ENCODE measurements at places on chromosomes 7 and 10. TPM values are rescaled to one million over a fixed set of nuclear protein-coding genes. Genes with fewer than 3 reads are reported as not detected.

ZCCHC24 gene
- total RNA-seq, result 66.9 TPM

GPC2 gene
- total RNA-seq, result 5.0 TPM

GRCh38 chr7:105971845-105972244, 8.8 kb downstream of the CDHR3 start:
- no peak overlapping the region for H3K4me3 ChIP-seq
- H3K27ac ChIP-seq, result no peak overlapping the region
- no peaks in the 10 kb centered on the region for H3K4me1 ChIP-seq
- DNase-seq, result no peak

DNA sequence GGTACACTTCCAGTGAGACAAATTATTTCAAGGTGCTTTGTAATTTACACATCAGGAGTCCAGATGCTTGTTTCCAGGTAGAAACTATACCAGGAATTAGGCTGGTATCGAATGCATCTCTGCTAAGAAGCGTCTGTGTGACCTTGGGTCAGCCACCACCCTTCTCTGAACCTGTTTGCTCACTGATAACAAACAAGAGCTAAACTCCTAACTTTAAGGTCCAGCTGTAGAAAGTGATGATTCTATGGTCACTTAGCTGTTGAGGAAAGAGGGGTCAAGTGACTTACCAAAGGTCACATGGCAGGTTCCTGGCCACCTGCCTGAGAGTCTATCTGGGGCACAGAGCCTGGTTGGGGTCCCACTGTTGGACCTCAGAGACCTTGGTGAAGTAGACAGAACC, 95.4 kb downstream of the HIF1AN start:
- no peak overlapping the region for H3K27ac ChIP-seq
- no peak overlapping the region for H3K4me3 ChIP-seq
- H3K4me1 ChIP-seq, result no peaks in the 10 kb centered on the region
- DNase-seq, result no peak

- H3K27me3 ChIP-seq, result no peaks in the 10 kb centered on the region
- H3K4me1 ChIP-seq, result no peaks in the 10 kb centered on the region
- no peak overlapping the region for H3K27ac ChIP-seq
Observed at GRCh38 chr10:102327002-102327401, 68.5 kb upstream of the NFKB2 start.

DNA sequence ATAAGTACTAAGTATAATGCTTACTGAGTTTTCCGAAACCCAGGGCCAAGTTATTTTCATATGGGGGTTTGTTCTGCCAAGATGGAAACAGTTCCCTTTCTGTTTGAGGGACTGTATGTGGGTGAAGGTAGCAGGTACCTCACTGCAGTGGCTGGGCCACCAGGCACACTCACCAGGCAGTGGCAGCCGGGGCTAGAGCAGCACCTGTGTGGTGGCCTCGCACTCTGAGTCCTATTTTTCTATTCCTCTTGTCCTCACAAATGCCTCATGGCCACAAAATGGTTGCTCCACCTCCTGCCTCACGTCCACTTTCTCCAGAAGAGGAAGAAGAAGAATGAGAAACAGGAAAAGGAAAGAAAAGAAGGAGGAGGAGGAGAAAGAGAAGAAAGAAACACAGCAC, 167.3 kb upstream of the SHH start:
- H3K4me3 ChIP-seq, result no peak overlapping the region
- H3K27me3 ChIP-seq, result no peaks in the 10 kb centered on the region
- DNase-seq, result no peak
- H3K27ac ChIP-seq, result no peak overlapping the region

ATP6V0A4 gene
- total RNA-seq, result not detected

DNA sequence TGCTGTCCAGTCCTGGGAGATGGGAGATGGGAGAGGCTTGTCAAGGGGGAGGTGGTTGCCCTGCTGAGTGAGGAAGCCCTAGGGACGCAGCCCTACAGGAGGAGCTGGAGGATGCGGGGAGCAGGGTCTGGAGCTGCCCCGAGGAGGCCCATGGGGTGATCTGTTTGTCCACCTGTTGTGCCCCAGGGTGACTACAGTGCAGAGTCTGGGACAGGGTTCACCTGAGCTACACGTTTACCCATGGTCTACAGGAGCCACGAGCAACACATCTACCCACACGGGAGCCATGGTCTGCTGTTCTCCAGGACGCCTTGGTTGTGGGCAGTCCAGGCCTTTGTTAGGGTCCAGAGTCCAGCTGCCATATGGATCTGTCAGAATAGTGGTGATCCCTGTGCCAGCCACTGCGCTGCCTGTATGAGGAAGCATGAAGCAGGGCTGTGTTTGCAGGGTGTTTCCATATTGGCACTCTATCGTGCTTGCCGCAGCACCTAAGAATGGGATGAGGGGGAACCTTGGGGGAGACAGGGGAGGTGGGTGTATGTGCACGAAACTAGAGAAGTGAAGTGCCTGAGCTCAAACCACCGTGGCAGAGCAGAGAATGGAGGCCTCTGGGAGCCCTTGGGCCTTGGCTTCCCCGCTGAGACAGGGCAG, 23.7 kb downstream of the ZNF775 start:
- H3K4me3 ChIP-seq, result no peak overlapping the region
- H3K27me3 ChIP-seq, result no peaks in the 10 kb centered on the region
- no peaks in the 10 kb centered on the region for H3K36me3 ChIP-seq
- peaks cover 3% of the 10 kb centered on the region for H3K4me1 ChIP-seq
- DNase-seq, result no peak

DNA sequence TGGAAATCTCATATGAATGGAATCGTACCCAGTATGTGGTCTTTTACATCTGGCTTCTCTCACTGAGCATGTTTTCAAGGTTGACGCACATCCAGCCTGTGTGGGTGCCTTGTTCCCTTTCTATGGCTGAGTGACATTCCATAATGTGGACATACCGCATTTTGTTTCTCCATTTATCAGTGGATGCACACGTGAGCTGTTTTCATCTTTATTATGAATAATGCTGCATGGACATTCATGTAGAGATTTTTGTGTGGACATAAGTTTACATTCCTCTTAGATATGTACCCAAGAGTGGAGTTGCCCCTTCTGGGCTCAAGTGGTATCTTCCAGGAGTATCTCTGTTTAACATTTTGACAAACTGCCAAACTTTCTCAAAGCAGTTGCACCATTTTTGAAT, 1.3 kb upstream of the SCART1 start:
- H3K27me3 ChIP-seq, result no peaks in the 10 kb centered on the region
- H3K36me3 ChIP-seq, result no peaks in the 10 kb centered on the region
- H3K4me3 ChIP-seq, result no peak overlapping the region
- H3K27ac ChIP-seq, result no peak overlapping the region

GRCh38 chr7:153354071-153354470, 594.5 kb downstream of the ACTR3B start:
- H3K27ac ChIP-seq, result no peak overlapping the region
- H3K4me3 ChIP-seq, result no peak overlapping the region
- no peaks in the 10 kb centered on the region for H3K36me3 ChIP-seq
- H3K4me1 ChIP-seq, result no peaks in the 10 kb centered on the region

- DNase-seq, result no peak
- no peak overlapping the region for H3K4me3 ChIP-seq
- no peak overlapping the region for H3K27ac ChIP-seq
- no peaks in the 10 kb centered on the region for H3K4me1 ChIP-seq
- H3K36me3 ChIP-seq, result no peaks in the 10 kb centered on the region
Observed at GRCh38 chr10:31476088-31476487, 157.1 kb downstream of the ZEB1 start.

AKR1C2 gene
- total RNA-seq, result 93.3 TPM

- DNase-seq, result no peak
- no peaks in the 10 kb centered on the region for H3K36me3 ChIP-seq
- H3K27me3 ChIP-seq, result no peaks in the 10 kb centered on the region
Observed at GRCh38 chr10:4028027-4028471, 243.0 kb upstream of the KLF6 start.

DNA sequence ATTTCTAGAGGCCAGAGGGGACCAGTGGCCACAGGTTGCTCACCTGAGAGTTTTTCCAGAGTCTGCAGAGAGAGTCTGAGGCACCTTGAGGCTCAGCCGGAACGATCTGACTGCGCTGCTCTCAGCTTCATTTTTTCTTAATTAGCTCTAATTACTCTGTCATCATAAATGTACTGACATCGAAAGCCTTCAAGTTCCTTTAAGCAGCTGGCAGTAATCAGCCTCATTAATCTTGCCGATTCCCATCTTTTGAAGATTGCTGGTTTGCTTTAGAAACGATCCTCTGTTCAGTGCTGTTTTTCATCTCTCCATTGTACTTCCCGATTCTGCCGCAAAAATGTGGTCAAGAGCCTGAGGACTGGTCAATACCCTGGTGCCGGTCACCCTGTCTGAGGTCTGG, 454.7 kb downstream of the TYW1 start:
- no peaks in the 10 kb centered on the region for H3K27me3 ChIP-seq
- DNase-seq, result no peak
- H3K27ac ChIP-seq, result no peak overlapping the region

DNA sequence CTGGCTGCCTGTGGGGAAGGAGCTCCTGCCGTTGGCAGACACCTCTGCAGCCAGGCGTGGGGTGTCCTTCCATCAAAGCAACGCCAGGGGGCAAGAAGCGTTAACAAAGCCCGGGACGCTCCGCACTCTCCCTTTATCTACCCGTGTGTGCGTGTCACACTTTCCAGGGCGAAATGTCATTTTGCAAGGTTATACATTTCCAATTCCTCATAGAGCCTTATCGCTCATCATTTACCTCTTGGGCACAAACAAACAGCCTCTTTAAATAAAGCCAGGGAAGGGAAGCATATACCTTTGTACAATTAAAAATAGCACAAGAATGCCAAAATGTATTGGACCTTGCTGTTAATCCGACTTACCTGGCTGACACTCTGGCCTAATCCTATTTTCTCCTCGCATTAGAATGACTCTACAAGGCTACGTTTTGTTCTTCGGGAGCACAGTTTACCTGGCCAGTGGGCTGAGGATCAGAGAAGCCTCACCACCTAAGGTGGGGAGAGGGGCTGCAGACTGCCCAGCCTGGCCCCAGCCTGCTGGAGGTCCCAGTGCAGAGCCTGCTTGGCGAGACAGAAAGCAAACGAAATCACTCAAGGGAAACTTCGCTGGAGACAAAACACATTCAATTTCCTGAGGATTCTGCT, 77.6 kb upstream of the EN2 start:
- no peak for DNase-seq
- H3K27ac ChIP-seq, result no peak overlapping the region
- H3K36me3 ChIP-seq, result no peaks in the 10 kb centered on the region
- H3K27me3 ChIP-seq, result peaks cover 21% of the 10 kb centered on the region

FFAR4 gene
- total RNA-seq, result 1.3 TPM

GRCh38 chr10:106534441-106534840, 630.1 kb downstream of the SORCS1 start:
- H3K27me3 ChIP-seq, result no peaks in the 10 kb centered on the region
- no peak overlapping the region for H3K27ac ChIP-seq
- no peaks in the 10 kb centered on the region for H3K36me3 ChIP-seq
- DNase-seq, result no peak
- no peak overlapping the region for H3K4me3 ChIP-seq

DNA sequence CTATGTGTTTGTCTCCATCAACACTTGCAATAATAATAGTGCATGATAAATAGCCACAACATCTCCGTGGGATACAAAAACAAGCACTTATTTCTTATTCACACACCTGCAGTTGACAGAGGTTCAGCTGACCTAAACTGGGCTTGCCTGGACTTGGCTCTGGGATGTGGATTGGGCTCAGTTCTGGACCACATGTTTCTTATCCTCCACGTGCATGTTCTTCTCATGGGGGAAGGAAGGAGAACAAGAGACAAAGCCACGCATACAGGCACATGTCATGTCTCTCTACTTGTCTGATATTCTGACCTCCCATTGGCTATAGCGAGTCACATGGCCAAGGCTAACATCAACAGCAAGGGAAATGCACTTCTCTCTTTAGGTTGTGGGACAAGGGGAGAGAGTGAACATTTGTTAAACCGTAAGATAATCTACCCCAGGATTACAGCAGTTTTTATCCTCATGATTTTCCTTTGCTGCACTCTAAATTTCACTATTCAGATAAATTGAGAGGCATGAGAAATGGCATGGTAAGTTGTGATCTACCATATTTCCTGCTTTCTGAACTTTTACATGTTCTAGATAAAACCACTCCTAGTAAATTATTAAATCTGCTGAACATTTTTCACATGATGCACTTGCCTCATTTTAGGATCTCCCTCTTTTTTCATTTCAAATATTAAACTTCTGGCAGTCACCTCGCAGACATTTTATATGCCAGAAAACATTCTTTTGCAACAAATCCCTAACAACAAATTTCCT, 33.7 kb downstream of the CFAP58 start:
- H3K36me3 ChIP-seq, result no peaks in the 10 kb centered on the region
- DNase-seq, result no peak
- H3K27me3 ChIP-seq, result no peaks in the 10 kb centered on the region
- no peak overlapping the region for H3K27ac ChIP-seq

DNA sequence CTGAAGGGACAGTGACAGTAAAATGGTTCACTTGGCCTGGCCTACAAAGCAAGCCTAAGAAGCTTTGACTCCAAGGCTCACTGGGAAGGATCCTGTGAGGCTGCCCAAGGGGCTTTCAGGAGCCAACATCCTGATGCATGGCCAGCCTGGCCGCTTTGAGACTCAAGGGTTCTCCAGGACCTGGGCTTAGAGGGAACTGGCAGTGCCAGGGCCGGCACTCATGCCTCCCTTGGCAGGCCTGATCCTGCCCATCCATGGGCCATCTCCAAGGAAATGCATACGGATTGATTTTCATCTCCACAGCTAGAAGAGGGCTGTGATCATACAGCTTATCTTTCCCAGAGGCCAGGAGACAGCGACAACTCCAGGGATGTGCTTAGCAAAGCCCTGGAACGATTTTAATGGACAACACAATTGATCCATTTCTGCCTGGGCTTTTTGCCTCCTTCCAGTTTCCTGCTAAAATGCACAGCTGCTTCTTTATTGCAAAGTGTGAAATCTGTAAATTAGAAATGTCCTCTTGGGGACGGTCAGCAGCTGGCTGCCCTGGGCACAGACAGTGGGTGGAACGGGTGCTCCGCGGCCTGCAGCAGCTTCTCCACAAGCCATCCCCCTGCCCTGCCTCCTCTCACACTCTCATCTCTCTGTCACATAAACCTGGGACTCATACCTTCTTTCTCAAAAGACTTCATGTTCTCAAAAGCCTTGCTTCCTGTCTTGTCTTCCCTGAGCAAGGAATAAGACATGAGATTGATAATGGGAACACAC, 288.5 kb downstream of the GRID1 start:
- no peaks in the 10 kb centered on the region for H3K27me3 ChIP-seq
- H3K4me3 ChIP-seq, result no peak overlapping the region
- H3K27ac ChIP-seq, result no peak overlapping the region
- H3K36me3 ChIP-seq, result no peaks in the 10 kb centered on the region
- DNase-seq, result no peak

Data from thoracic aorta (tissue), 2 donors.